ENCODE measurements at places on chromosomes 16 and 17. TPM values are rescaled to one million over a fixed set of nuclear protein-coding genes. Genes with fewer than 3 reads are reported as not detected.

- no peak overlapping the region for H3K27ac ChIP-seq
- no peak overlapping the region for H3K4me3 ChIP-seq
- H3K36me3 ChIP-seq, result no peaks in the 10 kb centered on the region
- no peak for DNase-seq
- H3K27me3 ChIP-seq, result peaks cover 35% of the 10 kb centered on the region
- H3K4me1 ChIP-seq, result no peaks in the 10 kb centered on the region
These were observed 12.4 kb downstream of the NEUROD2 start for GRCh38 chr17:39595294-39595693.

- H3K4me3 ChIP-seq, result no peak overlapping the region
- no peaks in the 10 kb centered on the region for H3K36me3 ChIP-seq
- H3K27ac ChIP-seq, result no peak overlapping the region
- H3K4me1 ChIP-seq, result no peaks in the 10 kb centered on the region
- no peak for DNase-seq
- H3K27me3 ChIP-seq, result no peaks in the 10 kb centered on the region
These were observed 446.9 kb downstream of the UTP18 start for GRCh38 chr17:51707216-51707615.

- H3K36me3 ChIP-seq, result peaks cover 22% of the 10 kb centered on the region
- H3K4me1 ChIP-seq, result no peaks in the 10 kb centered on the region
- no peaks in the 10 kb centered on the region for H3K27me3 ChIP-seq
- DNase-seq, result no peak
These were observed 27.7 kb downstream of the UNK start for GRCh38 chr17:75812096-75813013.

DNA sequence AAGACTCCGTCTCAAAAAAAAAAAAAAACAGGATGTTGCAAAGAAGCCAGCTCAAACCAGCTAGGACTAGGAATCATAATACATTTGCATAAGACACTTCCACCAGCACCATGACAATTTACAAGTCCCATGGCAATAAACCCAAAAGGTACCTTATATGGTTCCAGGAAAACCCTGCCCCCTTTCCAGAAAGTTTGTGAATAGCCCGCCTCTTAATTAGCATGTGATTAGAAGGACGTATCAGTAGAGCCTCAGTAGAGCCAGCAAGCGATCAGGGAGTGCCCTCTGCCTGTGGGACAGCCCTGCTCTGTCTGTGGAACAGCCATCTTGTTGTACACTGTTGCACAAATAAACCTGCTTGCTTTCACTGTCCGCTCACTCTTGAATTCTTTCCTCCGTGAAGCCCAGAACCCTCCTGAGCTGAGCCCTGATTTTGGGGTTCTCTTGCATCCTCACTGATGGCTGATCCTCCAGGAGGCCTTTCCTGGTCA, 14.0 kb downstream of the NUPR1 start:
- H3K4me3 ChIP-seq, result no peak overlapping the region
- H3K36me3 ChIP-seq, result no peaks in the 10 kb centered on the region
- DNase-seq, result no peak

DNA sequence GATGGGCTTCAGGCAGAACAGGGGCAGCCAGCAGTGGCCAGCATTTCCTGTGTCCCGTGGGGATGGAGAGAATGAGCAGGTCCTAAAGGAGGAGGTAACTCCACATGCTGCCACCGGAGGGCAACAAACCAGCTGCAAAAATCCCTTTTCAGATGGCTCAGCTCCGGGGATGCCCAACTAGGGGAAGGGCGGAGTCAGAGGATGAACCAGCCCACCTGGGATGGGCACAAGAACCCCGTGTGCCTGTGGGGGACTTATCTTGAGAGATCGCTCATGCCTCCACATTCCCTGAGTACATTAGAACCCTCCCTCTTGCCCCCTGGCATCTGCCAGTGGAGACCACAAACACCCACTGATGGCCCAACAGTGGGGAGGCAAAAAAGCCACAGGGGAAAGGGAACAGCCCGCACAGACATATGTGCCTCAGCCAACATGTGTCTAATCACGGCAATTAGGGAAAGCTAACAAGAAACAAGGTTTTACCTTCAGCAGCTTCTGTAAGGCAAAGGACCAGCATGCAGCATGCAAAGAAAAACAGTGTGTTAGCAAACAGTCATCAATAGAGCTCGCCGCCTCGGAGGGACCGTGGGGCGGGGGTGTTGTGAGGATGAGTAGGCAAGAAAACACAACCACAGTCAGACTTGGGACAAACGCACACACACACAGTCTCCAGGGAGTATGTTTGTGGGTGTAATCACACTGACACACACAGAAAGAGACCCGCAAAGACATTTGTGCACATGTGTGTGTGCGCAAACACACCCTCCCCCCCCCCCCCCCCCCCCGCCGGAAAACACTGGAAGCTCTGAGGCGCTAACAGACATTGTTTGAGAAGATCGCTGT, 64.0 kb downstream of the MYO18A start:
- no peaks in the 10 kb centered on the region for H3K27me3 ChIP-seq
- H3K4me1 ChIP-seq, result no peaks in the 10 kb centered on the region
- no peaks in the 10 kb centered on the region for H3K36me3 ChIP-seq
- H3K27ac ChIP-seq, result no peak overlapping the region
- no peak overlapping the region for H3K4me3 ChIP-seq
- DNase-seq, result no peak

- no peak overlapping the region for H3K4me3 ChIP-seq
- DNase-seq, result no peak
- H3K27me3 ChIP-seq, result no peaks in the 10 kb centered on the region
These were observed 33.6 kb downstream of the TRPV3 start for GRCh38 chr17:3524024-3524423.

GRCh38 chr17:38509772-38510420, 81.6 kb downstream of the ARHGAP23 start:
- H3K4me3 ChIP-seq, result no peak overlapping the region
- no peaks in the 10 kb centered on the region for H3K36me3 ChIP-seq
- no peak for DNase-seq
- H3K4me1 ChIP-seq, result no peaks in the 10 kb centered on the region
- no peak overlapping the region for H3K27ac ChIP-seq
- no peaks in the 10 kb centered on the region for H3K27me3 ChIP-seq

DNA sequence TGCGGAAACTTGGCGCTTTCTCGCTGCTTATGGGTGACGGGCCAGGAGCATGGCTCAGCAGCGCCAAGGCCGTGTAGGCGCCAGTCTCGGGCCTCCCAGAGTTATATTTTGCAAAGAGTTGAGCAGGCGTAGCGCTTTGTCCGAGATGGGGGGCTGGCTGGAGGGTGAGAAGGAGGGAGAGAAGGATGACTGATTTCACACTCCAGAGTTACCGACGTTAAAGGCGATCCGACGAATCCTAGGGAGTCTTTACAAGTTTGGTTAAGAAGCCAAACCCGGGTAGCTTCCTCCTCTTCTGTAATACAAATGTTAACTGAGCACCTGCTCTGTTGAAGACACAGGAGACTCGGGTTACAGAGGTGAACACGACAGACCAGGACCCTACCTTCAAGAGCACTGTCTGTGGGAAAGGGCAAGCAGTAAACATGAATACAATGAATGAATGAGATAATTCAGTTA, 782 bp downstream of the POLR2A start:
- peak overlapping the region; percentile 72 for H3K4me3 ChIP-seq
- H3K27me3 ChIP-seq, result no peaks in the 10 kb centered on the region
- peaks cover 2% of the 10 kb centered on the region for H3K4me1 ChIP-seq
- no peaks in the 10 kb centered on the region for H3K36me3 ChIP-seq
- no peak for DNase-seq
- peak overlapping the region; percentile 100 for H3K27ac ChIP-seq

DNA sequence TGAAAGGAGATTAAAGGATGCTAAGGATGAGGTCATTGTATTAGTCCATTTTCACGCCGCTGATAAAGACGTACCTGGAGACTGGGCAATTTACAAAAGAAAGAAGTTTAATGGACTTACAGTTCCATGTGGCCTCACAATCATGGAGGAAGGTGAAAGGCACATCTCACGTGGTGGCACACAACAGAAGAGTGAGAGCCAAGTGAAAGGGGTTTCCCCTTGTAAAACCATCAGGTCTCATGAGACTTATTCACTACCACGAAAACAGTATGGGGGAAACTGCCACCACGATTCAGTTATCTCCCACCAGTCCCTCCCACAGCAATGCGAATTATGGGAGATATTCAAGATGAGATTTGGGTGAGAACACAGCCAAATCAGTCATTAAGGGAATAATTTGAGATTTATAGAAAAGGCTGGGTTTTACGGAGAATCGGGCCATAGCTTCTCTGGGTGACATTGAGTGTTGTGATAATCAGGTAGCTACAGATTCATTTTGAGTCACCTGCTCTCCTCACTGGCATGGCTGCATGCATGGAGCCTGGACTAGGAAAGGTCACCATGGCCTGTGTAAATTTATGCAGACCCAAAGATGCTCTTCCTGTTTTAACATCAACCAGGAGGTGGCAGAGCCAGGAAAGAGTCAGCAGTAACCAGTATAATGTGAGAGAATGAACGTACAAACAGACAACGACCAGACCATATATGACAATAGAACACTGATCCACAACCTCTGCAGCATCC, 40.5 kb upstream of the DYNLRB2 start:
- H3K4me3 ChIP-seq, result no peak overlapping the region
- H3K36me3 ChIP-seq, result no peaks in the 10 kb centered on the region
- no peaks in the 10 kb centered on the region for H3K27me3 ChIP-seq
- no peak for DNase-seq
- H3K27ac ChIP-seq, result no peak overlapping the region
- H3K4me1 ChIP-seq, result no peaks in the 10 kb centered on the region

Gene PRR35
- total RNA-seq, result 5.1 TPM

Gene KCTD19
- total RNA-seq, result 7.0 TPM

Gene NOG
- 6.3 TPM for total RNA-seq
